Upper lobe of left lung (tissue), 6 donors: ENCODE measurements at places on chromosomes 11 and 22. TPM values are rescaled to one million over a fixed set of nuclear protein-coding genes. Genes with fewer than 3 reads are reported as not detected.

- DNase-seq = peak; percentile 90
Measured at GRCh38 chr11:67372321-67372992, 941 bp downstream of the CLCF1 start.

GRCh38 chr11:74256378-74257133 is 54.9 kb downstream of the P4HA3 start:
- no peak for DNase-seq

DNA sequence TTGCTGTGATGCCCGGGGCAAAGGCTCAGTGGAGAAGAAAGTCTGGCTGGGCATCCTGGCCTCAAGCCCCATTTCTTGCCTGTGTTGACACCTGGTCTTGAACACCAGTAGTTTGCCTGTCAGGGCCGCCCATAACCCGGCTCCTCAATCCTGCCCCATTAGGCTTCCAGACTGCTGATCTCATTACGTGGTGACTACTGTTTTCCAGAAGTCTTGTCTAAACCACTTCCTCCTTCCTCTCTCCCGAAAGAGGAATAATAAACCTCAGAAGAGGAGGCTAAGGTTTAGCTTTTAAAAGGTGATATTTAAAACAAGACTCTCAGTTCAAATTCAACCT is 97.7 kb downstream of the CD44 start:
- no peak for DNase-seq

- no peak for DNase-seq
Measured at GRCh38 chr11:31231601-31232000, 137.9 kb downstream of the DCDC1 start.

GRCh38 chr11:810040-810567 is 337 bp downstream of the RPLP2 start:
- no peak for DNase-seq

GRCh38 chr11:35563484-35564244 is 38.2 kb upstream of the PAMR1 start:
- no peak for DNase-seq

DNA sequence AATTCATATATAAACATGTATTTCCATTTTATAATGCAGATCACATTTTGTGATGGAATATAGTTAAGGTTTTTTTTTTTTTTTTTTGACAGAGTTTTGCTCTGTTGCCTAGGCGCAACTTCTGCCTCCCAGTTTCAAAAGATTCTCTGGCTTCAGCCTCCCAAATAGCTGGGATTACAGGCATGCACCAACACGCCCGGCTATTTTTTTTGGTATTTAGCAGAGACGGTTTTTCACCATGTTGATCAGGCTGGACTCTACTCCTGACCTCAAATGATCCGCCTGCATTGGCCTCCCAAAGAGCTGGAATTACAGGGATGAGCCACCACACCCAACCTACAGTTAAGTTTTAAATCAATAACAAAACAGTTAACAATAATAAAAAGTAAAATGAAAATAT is 18.8 kb downstream of the XKR3 start:
- DNase-seq = no peak

DNA sequence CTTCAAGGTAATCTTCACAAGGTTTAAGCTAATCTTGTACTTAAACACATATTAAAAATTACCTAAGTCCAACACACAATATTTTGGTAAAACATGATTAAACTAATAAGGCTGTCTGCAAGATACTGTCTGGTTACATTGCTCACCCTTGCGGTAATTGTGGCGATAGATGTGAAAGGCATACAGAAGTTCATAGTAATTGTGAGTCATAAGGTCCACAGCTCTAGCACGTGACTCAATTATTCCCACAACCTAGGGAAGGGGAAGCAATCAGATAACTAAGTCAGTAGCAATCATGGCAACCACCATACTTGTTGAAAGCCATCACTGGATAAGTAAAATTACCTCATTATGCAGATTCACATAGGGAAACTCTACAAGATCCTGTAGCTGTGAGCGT is 30.5 kb upstream of the FNBP4 start:
- DNase-seq = no peak

DNA sequence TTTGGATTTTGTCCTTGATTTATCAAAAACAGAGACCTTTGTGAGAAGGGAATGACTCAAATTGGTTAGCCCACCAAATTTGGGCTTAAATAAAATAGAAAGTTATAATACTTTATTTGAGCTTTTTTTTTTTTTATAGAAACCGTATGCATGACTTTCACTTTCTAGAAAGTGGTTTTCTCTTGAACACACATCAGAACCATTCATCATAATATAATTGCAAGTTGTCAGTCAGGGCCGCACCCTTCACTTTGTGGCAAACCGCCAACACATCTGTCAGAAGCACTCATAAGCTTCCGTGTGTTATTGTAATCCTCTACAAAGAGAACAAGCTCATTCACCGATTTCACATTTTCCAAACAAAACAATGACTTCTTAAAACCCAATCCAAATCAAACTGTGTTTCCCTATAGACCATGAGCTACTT is 76.1 kb downstream of the SOX6 start:
- DNase-seq = no peak

DNA sequence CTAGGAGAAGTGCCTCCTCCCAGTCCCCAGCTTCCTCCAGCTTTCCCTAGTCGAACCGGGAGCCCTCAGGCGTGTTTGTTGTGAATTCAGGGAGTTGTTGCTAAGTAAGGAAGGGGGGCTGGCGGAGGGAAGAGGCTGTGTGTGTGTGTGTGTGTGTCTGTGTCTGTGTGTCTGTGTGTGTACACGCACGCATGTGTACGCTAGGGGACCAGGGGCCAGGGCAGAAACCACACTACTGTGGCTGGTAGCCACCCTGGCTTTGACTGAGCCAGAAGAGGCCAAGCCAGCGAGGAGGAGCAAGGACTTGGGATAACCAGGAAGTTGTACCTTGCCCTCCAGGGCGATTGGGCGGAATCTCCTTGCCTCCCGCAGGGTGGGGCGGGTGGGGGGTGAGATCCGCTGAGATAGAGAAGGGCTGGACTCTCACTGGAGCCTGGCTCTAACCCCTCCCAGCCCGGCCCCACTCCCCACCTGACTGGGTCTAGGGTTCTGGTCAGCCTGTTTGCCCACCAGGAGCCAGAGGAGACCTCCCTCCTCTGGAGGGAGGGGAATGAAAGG is 7.5 kb downstream of the BCL9L start:
- no peak for DNase-seq

- DNase-seq = no peak
Measured at GRCh38 chr11:85626496-85626895, 648 bp downstream of the DLG2 start.

Gene SLN
- not detected for total RNA-seq

Gene CCDC87
- total RNA-seq = not detected

Gene HTR3A
- total RNA-seq = not detected

Gene MOGAT2
- total RNA-seq = 0.11 TPM

Gene MPPED2
- total RNA-seq = 0.49 TPM

Gene MYO18B
- total RNA-seq = 0.09 TPM

Gene PGA5
- total RNA-seq = not detected

Gene MUC15
- total RNA-seq = 64.3 TPM

Gene RIMBP3B
- not detected for total RNA-seq
